Adrenal gland (tissue), 19 donors: ENCODE measurements at places on chromosomes 5 and 9. TPM values are rescaled to one million over a fixed set of nuclear protein-coding genes. Genes with fewer than 3 reads are reported as not detected.

DNA sequence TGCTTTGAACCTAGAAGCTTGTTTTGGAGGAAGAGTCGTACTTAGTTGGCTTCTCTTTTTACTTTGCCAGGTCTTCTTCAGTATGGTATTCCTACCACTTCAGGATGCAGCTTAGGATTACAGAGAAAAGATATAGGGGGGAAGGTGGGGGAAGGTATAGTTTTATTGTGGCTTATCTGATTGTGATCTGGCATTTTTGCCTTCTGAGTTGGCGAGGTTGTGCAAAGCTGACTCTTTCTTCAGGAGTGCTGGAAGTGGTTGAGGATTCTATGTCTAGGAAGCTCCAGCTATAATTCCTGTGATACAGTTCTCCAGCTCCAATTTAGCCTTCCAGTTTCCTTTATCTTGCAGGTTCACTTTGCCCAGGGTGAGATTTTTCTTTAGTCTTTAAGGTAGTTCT is 7.0 kb downstream of the CDC42SE2 start:
- DNase-seq: no peak

DNA sequence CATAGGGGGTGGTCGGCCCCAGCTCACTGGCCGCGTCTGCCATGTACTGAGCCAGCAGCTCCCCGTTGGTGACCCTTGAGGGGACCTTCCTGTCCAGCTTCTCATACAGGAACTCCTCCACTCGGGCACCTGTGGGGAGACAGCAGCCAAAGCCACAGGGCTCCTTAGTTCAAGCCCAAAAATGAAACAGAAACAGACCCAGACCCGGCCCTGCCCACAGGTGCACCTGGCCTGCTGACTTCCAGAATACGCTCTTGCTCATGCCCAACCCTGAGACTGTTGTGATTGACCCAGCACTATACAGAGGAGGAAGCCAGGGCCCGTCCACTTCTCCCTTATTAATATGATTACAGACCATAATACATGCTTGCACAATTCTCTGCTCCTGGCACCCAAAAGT is 7.0 kb downstream of the SH3GLB2 start:
- DNase-seq: peak; percentile 78

GRCh38 chr9:33908749-33909148 is 91.8 kb downstream of the UBE2R2 start:
- no peak for DNase-seq

DNA sequence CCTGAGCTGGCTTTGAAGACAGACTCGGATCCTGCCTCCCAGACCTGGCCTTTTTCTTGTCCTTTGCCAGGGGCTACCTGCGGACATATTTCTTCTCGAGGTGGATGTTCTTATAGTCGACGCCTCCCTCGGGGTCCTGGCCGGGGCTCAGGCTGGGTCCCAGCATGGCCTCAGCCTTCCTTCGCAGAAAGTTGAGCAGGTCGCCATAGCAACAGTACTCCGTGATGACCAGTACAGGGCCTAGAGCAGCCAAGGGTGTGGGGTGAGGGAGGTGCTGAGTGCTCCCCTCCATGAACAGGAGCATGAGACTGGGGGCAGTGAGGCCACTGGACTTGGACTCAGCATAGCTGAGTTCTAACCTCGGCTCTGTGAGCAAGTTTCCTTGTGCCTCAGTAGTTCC is 26.7 kb downstream of the CSF1R start:
- no peak for DNase-seq

DNA sequence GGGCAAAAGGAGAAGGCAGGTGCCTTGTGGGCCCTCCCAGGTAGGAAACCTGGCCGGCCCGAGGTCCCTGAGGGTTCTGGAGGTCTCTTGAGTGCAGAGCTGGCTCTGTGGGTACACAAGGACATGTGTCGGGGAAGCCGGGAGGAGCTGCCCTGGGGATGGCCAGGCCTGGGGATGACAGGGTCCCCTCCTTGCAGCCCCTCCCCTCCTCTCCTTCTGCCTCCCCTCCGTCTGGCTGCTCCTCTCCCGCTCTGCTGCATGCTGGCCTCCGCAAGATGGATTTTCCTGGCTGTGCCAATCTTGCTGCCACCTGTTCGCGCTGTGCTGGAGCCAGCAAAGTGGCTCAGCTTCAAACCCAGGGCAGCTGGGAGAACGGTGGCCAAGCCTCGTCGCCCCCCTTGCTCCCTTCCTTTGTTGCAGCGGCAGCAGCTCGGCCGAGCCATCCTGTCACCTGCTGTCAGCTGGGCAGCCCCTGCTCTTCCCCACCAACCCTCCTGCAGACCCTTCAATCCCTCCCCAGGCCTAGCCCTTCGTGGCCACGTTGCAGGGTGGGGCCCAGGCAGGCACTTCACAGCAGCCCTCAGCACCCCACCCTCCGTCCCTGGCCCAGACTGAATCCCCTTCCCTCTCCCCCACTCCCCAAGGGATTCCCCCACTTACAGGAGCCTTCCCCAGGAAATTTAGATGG is 17.6 kb upstream of the UNC5A start:
- no peak for DNase-seq

DNA sequence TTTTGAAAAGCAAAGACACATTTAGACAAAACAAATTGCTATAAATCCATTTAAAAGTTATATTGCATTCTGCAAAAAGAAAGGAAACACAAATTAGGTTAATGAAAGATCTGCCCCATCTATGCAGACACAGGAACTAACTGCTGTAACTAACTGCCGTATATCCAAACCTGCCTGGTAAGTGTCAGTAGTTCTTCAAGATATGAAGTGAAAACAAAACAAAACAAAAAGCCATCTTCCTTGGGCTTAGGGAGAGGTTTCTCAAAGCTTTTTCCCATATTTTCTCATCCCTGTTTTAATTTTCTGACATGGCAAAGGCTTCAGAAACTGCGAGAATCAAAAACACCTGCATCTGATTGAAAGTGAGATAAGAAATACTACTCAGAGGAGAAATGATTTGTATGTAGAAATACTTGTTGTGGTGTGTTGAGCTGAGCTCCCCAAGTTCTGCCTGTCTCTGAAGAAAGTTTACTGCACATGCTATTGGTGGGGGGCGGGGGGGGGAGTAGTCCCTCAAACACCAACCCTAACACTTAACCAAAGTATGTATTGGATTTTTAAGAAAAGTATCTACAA is 750.5 kb downstream of the PTPRD start:
- DNase-seq: no peak

DNA sequence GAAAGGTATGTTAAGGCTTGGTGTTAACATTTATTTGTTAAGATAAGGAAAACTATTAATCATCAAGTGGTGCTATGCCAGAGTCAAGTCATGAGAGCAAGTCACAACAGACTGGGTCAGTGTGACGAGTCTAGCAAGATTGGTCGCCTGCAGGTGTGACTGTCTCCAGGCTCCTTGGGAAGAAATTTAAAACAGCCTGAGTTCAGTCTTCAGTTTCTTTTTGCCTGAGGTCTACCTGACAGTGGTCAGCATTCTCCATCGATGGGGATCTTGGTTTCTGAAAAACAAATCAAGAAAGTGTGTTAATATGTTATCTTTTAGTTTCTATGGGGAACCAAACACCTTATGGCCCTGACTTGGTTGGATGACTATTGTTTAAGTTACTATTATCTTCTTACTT is 56.3 kb downstream of the CETN3 start:
- DNase-seq: no peak

DNA sequence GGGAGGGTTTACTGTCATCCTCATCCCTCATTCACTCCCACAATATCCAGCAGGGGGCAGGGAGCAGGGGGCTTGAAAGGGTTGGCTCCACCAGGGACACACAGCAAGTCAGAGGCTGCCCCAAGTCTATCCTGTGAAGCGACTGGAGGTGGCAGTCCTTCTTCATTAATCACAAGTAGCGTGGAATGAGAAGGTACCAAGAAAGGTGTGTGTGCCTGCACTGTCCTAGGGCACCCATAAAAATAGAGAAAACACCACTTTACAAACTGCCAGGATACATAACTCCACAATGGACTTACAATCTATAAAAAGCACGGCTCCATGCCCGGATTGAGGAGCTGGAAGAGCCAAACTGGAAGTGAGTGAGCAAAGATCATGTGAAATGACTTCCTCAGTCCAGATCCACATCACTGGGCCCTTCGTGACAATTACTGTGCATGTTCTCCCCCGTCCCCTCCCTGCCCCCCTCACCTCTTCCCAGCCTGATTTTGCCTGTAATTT is 183.9 kb downstream of the SLIT3 start:
- no peak for DNase-seq

DNA sequence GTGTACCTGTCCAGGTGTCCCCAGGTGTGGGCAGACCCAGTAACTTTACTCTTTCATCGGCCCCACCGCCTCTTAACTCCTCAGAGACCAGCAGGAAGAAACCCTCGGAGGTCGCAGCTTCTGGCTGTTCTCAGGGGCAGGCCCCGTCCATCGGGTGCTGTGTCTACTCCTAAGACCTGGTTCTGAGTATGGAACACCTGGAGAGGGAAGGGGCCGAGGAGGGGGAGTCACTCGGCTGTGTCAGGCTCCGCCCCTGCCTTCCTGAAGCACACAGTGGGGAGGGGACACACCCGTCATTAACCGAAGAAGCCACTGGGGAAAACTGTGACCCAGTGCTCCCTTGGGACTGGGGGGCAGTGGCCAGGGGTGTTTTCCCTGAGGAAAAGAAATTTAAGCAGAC is 22.3 kb downstream of the NTNG2 start:
- no peak for DNase-seq

GRCh38 chr9:127919253-127919815 is 2.5 kb upstream of the ST6GALNAC4 start:
- DNase-seq: peak; percentile 99

GRCh38 chr9:123149067-123149466 is 115.6 kb downstream of the GPR21 start:
- no peak for DNase-seq

DNA sequence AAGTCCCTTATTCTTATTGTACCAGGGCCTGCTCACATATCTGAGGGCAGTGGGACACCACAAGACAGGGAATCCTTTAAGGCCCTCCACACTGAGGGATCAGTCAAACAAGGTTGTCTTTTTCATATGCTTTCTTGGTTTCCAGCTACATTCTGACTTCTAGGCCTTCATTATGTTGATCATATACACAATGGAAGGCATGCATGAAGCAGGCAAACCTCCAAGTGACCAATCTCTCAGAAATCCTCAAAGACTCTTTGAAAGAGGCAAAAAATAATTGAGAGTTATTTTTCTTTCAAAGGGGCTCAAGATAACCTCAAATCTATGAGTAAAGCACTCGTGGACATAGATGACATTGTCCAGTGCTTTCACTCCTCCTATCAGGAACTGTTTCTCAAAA is 1195.9 kb upstream of the ACO1 start:
- no peak for DNase-seq

DNA sequence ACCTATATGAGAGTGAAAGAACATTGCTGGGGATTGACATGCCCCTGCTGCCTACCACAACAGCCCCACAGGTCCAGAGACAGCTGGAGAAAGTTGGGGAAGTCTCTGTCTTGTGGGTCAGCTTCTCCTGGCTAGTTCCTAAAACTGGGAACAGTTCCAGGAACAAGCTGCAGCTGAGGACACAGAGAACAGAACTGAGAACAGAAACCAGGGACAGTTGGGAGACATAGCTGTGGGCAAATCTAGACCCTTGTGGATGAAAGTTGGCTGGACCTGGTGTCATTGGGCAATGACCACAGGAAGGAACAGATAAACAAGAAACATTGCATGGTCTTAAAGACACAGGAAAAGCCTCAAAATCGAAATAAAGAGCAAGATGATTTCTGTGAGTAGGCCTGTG is 58.3 kb upstream of the MOCS2 start:
- peak; percentile 71 for DNase-seq

GRCh38 chr5:147309621-147310020 is 74.8 kb downstream of the STK32A start:
- DNase-seq: no peak

GRCh38 chr5:54717459-54717858 is 199.9 kb downstream of the SNX18 start:
- no peak for DNase-seq

GRCh38 chr9:78248635-78249034 is 12.8 kb downstream of the CEP78 start:
- no peak for DNase-seq

DNA sequence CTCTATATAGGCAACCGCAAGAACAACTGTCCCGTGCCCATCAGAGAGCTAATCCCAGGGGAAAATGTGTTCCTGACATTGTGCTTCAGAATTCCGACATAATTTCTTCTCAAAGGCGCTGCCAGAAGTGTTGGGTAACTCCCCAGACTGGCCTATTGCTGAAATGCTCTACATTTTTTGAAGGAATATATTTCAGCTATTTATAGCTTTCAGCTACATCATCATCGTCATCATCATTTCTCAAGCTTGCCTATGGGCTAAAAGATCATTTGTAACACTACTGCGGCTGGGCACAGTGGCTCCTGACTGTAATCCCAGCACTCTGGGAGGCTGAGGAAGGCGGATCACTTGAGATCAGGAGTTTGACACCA is 49.7 kb downstream of the MYO10 start:
- DNase-seq: peak; percentile 31

GRCh38 chr5:9169557-9169902 is 376.3 kb downstream of the SEMA5A start:
- no peak for DNase-seq

- DNase-seq: no peak
These were observed 54.9 kb upstream of the SAP30L start for GRCh38 chr5:154390746-154391359.

DNA sequence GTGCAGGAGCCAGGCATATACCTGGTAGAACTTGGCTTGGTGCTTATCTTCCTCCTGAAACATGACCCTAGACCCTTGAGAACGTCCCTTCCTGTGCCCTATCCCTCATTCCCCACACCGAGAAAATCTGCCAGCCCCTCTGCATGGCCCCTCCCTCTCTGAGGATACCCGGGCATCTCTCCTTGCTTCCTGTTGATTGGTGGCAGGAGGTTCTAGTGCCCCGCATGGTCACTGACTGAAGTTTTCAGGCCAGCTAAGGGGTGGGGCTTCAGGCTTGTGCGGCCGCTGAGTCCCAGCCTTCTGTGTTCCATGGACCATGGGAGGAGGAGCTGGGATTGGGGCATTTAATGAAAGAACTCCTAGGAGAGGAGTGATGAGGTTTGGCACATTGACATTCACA is 22.8 kb downstream of the IGIP start:
- no peak for DNase-seq

DNA sequence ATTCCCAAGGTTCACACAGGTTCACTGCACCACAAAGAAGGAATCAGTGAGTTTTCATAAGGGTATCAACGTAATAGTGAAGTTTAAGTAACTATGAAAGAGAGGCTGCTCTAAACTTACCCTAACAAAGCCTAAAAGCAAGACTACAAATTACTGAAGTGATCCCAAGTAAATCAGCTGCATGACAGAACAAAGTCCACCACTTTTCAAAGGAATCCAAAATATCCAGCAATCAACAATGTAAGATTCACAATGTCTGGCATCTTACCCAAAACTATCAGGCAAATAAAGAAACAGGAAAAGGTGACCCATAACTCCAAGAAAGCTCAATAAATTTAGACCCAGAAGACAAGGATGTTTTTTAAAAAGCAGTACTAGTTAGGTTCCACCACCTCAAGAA is 70.1 kb downstream of the GNAQ start:
- DNase-seq: no peak

Gene CORO2A
- 3.2 TPM for total RNA-seq

Gene PDE8B
- total RNA-seq: 6.0 TPM

Gene CYLC2
- not detected for total RNA-seq

Gene PCDHB5
- 1.1 TPM for total RNA-seq

Gene GFM2
- 80.7 TPM for total RNA-seq

Gene IGIP
- 16.7 TPM for total RNA-seq

Gene NCS1
- total RNA-seq: 34.0 TPM

Gene SLC1A1
- 2.1 TPM for total RNA-seq

Gene PPP1R26
- total RNA-seq: 14.0 TPM

Gene ADAM19
- total RNA-seq: 4.3 TPM

Gene PTPN3
- 2.5 TPM for total RNA-seq

Gene FAM169A
- 7.9 TPM for total RNA-seq

Gene SLC9A3
- 5.0 TPM for total RNA-seq

Gene IFNA2
- not detected for total RNA-seq

Gene F12
- total RNA-seq: not detected

Gene MCIDAS
- total RNA-seq: not detected

Gene SPOCK1
- total RNA-seq: 90.2 TPM
